ENCODE measurements at places on chromosomes 11 and 22.

- no peak for DNase-seq
Measured at GRCh38 chr11:62131170-62131464, 7.3 kb downstream of the INCENP start.

DNA sequence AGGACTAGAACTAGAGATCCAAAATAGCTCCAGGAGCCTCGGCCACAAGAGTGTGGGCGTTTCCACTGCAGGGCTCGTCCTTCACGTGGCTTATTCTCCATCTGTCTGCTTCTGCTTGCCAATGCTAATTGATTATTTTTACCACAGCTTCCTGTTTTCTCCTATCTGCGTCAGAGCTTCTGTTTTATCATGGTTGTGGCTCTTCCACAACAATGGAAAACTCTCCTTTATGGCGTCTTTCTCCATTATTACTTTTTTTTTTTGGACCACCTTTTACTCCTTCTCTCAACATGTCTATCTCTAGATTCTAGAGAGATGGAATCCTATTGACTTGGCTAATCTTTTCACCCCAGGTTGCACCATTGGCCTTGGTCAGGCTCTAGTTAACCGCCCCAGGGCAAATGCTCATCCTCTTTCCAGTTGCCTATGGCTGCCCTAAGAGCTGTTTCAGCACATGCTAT lies 25.9 kb downstream of the CAT start:
- DNase-seq = no peak

- DNase-seq = no peak
Measured at GRCh38 chr22:33728847-33729246, 191.4 kb downstream of the LARGE1 start.

GRCh38 chr11:130476922-130477491 lies 28.6 kb downstream of the ADAMTS15 start:
- DNase-seq = no peak

DNA sequence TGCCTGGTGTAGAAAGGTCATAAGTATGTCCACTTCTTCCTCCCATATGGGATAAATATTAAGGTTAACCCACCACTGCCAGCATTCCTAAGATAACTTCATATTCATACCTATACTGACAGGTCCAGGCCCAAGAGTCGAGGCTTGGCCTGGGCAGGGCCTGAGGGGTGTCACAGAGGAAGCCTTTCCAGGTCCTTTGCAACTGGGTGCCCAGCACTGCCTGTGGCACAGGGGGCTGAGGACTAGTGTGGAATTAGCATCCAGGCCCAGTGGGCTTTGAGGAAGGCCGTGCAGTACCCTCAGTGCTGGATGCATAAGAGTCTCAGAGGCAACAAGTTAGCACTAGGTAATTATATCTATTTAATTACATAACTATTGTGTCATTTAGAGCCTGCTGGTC lies 65.4 kb downstream of the PKNOX2 start:
- DNase-seq = no peak

- DNase-seq = no peak
Measured at GRCh38 chr11:90252053-90252452, 29.2 kb upstream of the CHORDC1 start.

- peak; percentile 29 for DNase-seq
Measured at GRCh38 chr22:44024288-44024921, at the start of gene PARVB. Gene PARVB (plus strand): TSS chr22:44024302. CDS start chr22:44024340, 38 bp downstream.

GRCh38 chr22:50010676-50011446 lies 1.7 kb downstream of the IL17REL start:
- peak; percentile 83 for DNase-seq

DNA sequence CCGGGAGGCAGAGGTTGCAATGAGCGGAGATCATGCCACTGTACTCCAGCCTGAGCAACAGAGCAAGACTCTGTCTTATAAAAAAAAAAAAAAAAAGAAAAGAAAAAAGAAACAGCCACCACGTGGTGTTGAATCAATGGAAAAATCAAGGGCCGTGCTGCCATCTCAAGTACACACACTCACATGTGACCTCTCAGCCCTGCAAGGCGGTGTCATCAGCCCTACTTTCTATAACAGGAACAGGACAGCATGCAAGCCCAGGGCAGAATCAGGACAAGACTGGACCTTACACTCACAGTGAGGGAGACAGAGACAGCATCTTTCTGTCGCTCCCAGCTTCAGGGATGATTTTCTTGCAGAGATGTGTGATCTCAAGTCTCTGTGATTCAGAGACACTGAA lies 179.6 kb downstream of the MPPED1 start:
- no peak for DNase-seq

DNA sequence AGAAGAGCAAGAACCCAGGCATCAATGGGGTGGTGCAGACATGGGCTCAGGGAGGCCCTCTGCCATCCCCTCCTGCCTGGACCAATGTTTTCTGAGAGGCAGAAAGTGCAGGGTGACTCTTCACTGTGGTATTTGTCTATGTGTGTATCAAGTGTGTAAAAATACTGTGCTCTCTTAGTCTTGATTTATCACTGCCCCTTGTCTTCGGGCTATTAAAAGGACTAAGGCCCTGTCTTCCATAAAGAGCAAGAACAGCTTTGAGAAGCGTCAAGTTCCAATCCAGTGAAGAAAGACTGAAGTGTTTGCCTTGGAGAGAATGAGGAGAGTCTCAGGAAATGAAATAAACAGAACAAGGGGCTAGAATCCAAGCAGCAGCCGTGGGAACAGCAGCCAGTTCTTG lies 14.4 kb downstream of the PRSS23 start:
- DNase-seq = no peak

- DNase-seq = no peak
Measured at GRCh38 chr11:111372538-111372937, 6.5 kb downstream of the POU2AF1 start.

GRCh38 chr11:3626250-3626960 lies 15.4 kb downstream of the ART5 start:
- DNase-seq = no peak

DNA sequence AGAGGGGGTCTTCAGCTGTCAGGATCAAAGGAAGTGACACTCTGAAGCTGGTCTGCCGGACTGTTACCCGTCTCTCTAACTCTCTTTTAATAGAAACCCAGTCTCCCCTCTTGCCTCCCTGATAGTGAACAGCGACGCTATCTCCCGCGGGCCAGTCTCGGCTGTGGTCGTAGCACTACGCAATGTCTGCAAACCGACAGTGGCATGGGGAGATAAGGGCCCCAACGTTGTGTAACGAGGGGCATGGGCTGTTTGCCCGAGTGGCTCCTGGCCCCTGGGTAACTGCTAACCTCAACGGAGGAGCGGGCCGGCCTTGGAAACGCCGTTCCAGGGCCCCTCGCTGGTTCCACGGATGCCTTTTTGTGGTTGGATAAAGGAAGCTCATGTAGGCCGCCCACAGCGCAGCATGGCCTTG lies 23.3 kb downstream of the ZBTB16 start:
- DNase-seq = no peak

DNA sequence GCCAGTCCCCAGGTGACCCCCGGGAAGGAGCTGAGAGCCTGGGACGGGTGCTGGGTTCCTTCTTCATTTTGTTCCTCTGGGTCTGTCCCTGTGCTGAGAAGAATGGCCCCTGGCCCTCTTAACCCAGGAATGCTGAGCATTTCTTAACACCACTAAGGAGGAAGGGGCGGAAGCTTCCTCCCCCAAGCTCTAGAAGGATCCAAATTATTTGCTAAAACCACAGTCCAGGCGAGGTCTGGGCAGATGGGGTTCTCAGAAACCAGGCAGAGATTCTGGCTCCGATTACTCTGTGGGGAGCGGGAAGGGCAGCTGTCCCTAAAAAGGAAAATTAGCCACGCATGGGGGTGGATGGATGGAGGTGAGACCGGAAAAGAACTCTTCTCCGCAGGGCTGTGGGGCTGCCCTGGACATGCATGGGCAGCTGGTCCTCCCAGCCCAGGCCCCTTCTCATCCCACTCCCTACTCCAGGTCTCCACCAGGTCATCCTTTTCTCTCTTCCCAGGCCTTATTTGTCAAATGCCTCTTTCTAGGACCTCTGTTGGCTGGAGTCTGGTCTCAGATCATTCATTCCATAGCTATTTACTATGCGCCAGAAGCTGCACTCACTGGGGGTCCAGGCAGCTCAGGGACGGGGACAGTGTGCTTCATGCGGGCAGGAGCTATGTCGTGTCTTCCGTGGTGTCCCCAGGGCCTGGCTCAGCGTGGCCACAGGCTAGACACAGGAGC lies 45.0 kb upstream of the MYH9 start:
- DNase-seq = no peak

- peak; percentile 17 for DNase-seq
Measured at GRCh38 chr11:110431051-110431672, 1.4 kb downstream of the FDX1 start.

GRCh38 chr22:49549256-49550140 lies 278.2 kb downstream of the BRD1 start:
- no peak for DNase-seq

GRCh38 chr11:1382831-1383607 lies 6.7 kb upstream of the BRSK2 start:
- peak; percentile 83 for DNase-seq

- no peak for DNase-seq
Measured at GRCh38 chr11:87256694-87257340, 219.1 kb downstream of the TMEM135 start.

GRCh38 chr11:85595285-85595884 lies 31.8 kb downstream of the DLG2 start:
- peak; percentile 61 for DNase-seq

GRCh38 chr22:26377170-26377830 lies 51.8 kb upstream of the ASPHD2 start:
- no peak for DNase-seq

DNA sequence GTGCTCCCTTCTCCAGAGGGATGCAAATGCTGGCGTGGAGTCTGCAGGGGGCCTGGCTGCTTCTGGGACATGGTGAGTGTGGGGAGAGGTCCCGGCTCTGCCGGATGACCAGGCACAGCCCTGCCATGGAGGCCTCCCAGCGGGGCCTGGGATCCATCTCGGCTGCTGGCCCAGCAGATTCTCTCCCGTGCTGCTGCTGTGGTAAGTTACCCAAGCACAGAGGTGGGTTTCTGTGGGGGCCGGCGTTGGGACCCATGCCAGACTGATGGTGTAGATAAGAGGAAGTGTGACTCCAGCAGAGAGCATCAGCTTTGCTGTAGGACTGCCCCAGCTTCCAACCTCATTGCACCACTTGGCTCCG lies 147.5 kb upstream of the B3GAT1 start:
- no peak for DNase-seq

GRCh38 chr22:17369439-17370025 lies at the start of gene CECR2:
Gene CECR2 (plus strand): TSS chr22:17369460. CDS start chr22:17369784, 324 bp downstream.
- peak; percentile 6 for DNase-seq

GRCh38 chr11:21295508-21295907 lies 626.1 kb downstream of the NELL1 start:
- DNase-seq = no peak

DNA sequence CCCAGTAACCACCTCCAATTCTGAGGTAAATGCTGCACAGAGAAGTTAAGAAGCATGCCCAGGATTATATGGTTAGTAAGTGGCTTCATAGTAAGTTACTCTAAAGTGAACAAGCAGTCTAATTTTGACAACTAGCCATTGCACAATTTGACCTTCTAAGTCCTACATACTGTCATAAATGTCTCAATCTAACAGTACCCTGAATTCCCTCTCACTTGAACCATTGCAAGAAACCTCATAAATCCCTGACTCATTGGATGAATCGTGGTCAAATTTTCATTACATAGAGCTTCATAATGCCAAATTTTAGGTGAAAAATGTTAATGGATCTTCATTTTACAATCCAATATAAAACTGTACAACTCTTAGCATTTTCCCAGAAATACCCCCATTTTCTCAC lies 217.3 kb upstream of the GRIA4 start:
- no peak for DNase-seq

- peak; percentile 10 for DNase-seq
Measured at GRCh38 chr22:31160328-31160978, 471 bp downstream of the RNF185 start.

DNA sequence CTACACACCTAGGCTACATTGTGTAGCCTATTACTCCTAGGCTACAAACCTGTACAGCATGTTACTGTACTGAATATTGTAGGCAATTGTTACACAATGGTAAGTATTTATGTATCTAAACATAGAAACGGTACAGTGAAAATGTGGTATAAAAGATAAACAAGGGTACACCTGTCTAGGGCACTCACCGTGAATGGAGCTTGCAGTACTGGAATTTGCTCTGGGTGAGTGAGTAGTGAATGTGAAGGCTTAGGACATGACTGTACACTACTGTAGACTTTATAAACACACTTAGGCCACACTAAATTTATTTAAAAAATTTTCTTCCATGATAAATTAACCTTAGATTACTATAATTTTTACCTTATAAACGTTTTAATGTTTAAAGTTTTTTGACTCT lies 171.7 kb upstream of the NCAM1 start:
- no peak for DNase-seq

GRCh38 chr11:1906611-1907423 lies 12.7 kb upstream of the TNNT3 start:
- no peak for DNase-seq

DNA sequence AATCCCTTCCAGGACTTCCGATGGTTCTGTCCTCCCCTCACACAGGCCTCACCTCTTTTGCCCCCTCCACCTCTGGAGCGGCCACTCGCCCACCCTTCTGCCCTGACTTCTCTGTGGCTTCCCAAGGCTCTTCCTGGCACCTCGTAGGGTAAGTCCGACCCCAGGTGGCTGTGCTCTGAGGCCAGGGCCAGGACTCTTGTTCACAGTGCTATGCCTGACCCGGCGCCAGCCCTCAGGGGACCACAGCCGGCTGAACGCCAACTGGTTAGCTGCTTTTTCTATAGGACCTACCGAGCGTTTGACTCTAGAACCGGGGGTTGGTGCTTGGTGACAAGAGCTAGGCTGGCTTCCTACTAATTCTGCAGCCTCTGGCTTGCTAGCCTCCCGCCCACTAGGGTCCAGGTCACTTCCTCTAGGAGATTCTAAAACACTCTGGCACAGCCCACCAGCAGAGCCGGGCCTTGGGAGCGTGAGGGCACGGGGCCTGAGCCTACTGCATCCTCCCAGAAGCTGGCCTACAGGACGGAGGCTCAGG lies 28.4 kb upstream of the KCNQ1OT1 start:
- DNase-seq = no peak

- DNase-seq = no peak
Measured at GRCh38 chr22:27401321-27401720, 400.2 kb downstream of the MN1 start.

- DNase-seq = peak; percentile 89
Measured at GRCh38 chr22:41301085-41302020, at the start of gene ZC3H7B. Gene ZC3H7B (plus strand): TSS chr22:41301525. CDS start chr22:41320661, 19,136 bp downstream.

DNA sequence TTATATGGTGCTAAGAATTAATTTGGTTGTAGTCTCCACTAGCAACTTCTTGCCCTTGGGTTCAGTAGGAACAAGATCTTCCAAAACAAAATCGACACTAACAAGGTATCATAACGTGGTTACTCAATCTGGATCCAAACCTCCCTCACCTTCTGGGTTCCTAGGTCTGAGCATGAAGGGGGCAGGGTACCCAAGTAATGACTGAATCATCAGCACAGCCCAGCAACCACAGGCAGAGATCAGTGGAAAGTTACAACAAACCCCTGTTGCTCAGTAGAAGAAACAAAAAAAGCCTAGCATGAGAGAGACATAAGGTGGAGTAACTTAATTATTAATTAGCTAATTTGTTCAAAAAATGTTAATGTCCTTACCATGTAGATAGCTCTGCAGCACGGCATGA lies 221.4 kb downstream of the BLID start:
- DNase-seq = no peak

- DNase-seq = no peak
Measured at GRCh38 chr11:95584180-95584579, 205.4 kb downstream of the FAM76B start.

GRCh38 chr11:86800960-86801272 lies 574 bp downstream of the PRSS23 start:
- no peak for DNase-seq

All from CD4-positive, alpha-beta T cell treated with Interleukin-12 subunit alpha and Interleukin-12 subunit beta, for 1 hour (primary cell).